ENCODE measurements at places on chromosomes 3 and 15.

DNA sequence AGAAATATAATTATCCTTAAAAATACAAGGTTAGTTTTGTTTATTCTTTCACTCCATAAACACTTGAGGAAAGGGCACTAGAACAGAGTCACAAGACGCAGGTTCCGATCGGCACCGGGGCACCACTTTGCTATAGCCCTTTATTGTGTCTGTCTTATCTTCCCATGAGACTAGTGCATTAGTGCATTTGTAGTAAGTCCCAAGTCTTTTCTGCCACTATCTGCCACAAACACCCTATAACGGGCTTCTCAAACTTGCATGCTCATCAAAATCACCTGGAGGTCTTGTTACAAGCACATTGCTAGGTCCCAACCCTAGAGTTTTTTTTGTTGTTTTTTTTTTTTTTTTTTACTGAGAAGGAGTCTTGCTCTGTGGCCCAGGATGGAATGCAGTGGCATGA, 213.1 kb downstream of the FOXP1 start:
- DNase-seq = no peak

DNA sequence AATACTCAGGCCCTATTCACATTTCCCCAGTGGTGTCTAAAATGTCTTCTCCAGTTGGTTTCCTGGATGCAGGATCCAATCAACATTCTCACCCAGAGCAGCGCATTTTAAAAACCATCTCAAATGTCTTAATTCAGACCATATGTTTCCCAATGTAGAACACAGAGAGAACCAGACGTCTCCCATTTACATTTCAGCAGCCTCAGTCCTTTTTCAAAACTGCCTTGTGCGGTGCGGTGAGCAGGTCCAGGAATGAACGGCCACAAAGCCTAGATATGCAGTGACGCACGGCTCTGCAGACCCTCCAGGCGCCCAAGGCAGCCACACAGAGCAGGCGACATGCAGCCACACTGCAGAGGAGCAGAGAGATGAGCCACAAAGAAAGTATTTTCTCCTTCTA, 66.1 kb upstream of the MEX3B start:
- no peak for DNase-seq

DNA sequence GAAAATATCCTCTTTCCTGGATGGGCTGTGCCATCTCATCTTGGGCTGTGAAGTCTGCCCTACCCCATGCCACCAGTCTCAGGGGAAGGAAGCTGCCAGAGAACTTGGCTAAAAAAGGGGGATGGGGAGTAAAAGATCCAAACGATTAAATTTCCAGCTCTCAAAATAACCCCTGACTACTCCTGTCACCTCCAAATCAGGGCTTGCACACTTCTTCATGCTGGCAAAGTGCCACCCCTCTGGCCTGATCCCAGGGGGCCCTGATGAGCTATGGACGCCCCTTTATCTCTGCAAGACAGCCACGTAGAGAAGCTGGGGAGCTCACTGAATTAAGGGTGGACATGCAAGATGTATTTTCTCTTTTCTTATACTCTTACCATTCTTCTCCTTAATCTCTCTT, 1.2 kb upstream of the MLF1 start:
- no peak for DNase-seq

- no peak for DNase-seq
Observed at GRCh38 chr3:117626577-117626976, 917.0 kb downstream of the TUSC7 start.

DNA sequence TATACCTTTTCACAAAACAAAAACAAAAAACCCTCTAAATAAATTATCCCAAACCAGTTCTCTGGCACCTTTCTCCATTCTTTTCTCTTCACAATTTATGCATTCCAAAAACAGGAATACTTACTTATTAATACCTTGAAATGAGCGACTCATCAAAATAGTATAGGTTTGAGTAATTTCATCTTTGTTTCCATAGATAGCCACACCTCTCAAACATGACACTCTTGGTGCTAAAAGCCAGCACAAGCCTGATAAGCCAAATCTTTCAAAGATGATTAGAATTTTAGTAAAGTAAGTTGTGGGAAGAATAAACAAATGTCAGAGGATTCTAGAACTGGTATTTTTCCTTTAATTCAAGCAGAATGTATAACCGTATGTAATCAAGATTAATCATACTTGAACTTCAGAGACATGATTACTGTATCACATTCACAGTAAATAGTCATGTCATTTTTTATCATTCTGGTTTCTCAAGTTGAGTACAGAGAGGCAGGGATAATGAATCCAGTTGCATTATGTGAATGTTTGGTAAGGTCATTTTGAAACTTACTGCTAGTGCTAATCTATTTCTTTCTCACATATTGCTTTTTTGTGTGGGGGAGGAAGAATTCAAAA, 12.1 kb upstream of the WDR5B start:
- no peak for DNase-seq

- DNase-seq = no peak
Observed at GRCh38 chr15:32106401-32107381, 76.4 kb downstream of the CHRNA7 start.

- DNase-seq = no peak
Observed at GRCh38 chr3:86257955-86258641, 732.9 kb downstream of the VGLL3 start.

DNA sequence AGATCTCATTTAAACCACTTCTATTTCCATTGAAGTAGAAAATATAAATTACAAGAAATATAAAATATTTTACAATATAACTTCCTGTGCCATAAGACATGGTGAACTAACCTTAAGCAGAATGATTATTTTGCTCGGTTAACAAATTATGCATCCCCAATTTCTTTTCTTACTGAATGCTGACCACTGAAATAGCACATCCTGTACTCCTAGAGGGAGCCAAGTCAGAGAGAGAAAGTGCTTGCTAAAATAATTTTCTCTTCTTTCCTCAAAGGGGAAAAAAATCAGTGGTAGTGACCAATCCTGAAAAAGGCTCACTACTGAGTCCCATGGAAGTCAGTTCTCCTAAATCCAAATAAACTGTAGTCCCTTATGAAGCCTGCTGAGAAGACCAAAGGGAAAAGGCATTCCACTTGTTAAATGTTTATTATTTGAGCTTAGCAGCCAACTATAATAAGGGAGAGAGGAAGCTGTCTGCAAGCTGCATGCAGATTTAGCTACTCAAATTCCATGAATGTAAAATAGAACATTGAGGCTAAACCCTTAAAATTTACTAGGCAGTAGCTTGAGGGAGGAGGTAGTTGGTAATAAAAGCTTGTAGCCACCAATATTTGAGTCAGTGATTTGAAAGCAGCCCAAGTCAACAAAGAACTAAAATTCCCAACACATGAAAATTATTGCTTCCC, 33.1 kb downstream of the CEP152 start:
- no peak for DNase-seq

DNA sequence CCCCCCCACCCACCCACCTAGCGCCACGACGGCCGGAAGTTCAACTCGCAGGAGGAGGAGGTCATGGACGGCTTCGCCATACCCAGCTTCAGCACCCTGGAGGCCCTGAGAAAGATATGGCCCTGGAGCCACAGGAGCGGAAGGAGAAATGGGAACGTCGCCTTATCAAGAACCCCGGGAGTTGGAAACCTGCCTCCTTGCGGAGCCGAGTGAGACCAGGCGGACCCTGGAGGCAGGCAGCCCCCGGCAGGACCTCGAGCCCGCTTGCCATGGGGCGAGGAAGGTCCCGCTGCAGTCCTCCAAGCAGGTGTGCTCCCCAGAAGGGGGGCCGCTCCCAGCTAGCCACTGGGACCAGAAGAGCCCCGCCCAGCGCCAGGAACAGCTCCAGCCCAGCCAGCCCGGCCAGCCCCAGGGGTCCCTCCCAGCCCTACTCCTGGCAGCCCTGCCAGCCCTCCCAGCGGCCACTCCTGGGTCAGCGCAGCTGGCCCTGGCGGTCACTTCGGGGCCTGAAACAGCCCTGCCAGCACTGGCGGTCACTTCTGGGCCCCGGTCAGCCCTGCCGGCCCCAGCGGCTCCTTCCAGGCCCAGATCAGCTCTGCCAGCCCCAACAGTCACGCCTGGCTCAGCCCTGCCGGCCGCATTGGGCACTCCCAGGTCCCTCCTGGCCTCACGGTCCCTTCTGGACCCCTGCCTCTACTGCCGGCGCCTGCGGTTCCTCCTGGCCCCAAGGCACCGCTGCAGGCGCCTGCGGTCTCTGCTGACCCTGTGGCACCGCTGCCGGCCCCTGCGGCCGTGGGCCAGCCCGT, 10.3 kb upstream of the ROPN1B start:
- no peak for DNase-seq

- no peak for DNase-seq
Observed at GRCh38 chr3:72591522-72592421, 256.5 kb downstream of the SHQ1 start.

DNA sequence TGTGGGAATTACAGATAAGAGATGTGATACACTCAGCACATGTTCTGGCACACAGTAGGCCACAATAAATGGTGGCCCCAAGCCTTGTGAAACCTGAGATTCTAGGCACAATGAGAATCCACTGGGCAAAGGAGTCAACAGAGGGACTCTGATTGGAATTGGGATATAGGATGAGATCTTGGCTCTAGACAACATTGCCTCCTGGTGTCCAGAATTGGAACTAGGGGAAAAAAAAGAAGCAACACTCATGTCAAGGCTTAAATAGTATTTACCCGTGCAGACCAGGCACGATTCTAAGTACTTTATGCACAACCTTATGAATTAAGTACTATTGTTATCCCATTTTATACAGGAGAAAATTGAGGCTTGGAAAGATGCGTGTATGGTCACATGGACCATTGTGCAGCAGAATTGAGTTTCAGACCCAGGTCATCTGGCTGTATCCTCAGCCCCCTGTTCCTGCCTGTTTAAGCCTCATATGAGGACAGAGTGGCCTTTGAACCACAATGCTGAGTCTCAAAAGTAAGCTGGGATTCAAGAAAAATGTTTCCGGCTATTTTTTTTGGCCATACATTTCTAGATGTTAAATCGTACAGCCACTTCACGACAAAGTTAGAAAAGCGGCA, 124.8 kb downstream of the SV2B start:
- DNase-seq = peak; percentile 13

- DNase-seq = no peak
Observed at GRCh38 chr3:54563501-54564200, 364.2 kb downstream of the LRTM1 start.

Measured in kidney glomerular epithelial cell (primary cell).